ENCODE measurements at places on chromosomes 1 and 21. TPM values are rescaled to one million over a fixed set of nuclear protein-coding genes. Genes with fewer than 3 reads are reported as not detected.
A peak's percentile ranks its signal among the peaks of the same experiment; 100 is the strongest.

TFF3 gene
- 52.7 TPM for total RNA-seq

CELA2B gene
- total RNA-seq, result 18.3 TPM

DNA sequence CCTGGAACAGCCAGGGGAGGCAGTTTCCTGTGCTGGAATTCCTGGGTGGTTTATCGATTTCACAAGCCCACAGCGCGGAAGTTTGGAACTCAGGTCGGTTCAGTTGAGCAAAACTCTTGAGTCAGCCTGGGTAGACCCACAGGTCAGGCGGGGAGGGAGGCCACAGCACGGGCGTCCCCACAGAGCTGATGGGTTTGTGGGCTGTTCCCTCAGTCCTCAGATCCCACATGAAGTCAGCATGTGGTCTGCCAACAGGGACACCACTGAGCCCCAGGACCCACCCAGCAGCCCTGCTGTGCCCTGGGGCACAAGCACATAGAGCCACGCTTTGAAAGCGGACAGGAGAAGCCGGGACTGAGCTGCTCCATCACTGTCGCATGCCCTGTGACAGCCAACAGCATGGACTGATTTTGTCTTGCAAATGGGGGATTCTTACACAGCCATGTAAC is 17.4 kb downstream of the BMP8A start:
- DNase-seq, result peak; percentile 78

EXTL1 gene
- 38.7 TPM for total RNA-seq

CNIH3 gene
- 0.49 TPM for total RNA-seq

SHE gene
- not detected for total RNA-seq

DNA sequence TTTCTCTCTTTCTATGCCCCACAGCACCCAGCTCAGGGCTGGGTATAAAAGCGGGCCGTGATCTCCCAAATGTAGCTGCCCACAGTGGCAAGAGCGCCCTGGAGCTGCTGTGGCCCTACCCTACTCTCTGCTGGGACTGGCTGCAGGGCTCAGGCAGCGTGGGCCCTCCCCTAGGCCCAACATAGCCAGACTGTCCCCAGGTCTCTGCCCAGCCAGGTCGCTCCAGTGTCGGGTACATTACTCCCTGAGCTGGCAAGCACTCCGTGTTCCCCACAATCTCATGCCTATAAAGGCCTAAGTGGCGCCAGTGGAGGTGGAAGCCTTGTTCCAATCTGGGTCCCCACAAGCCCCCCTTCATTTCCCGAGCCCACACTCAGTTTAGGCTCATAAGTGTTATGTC is 66.2 kb downstream of the GLIS1 start:
- no peak for DNase-seq

- DNase-seq, result no peak
These were observed 38.0 kb upstream of the TIAM1 start for GRCh38 chr21:31382060-31382459.

LCE1E gene
- not detected for total RNA-seq

CD101 gene
- total RNA-seq, result 2.3 TPM

- no peak for DNase-seq
These were observed 137.4 kb downstream of the DYRK1A start for GRCh38 chr21:37503848-37504467.

DNA sequence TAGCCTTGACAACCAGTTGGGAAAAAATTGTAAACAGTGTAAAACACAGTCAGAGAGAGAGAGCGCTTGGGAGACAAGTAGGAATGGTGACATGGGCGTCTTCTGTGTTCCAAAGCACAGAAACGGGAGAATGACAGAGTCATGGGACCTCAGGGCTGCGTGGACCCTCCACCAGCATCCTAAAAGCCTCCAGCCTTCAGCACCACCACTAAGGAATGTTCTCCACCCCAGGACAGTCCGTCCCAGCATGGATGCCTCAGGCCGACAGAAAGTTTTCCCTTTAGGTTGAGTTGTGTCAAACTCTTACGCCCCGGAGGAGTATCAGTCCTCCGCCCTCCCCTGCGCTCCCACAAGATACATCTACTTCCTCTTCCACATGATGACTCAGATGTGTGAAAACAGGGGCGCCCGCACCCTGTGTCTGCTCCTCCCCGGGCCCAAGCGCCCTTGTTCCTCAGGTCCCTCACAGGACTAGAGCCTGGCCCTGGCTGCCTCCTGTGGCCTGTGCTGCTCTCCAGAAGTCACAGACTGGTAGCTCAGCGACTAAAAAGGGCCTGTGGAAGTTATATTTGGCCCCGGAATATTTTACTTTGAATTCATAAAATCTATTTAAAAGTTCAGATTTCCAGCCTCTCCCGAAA is 63.9 kb upstream of the EFHD2 start:
- no peak for DNase-seq

GRCh38 chr1:27576806-27577227 is 27.1 kb downstream of the AHDC1 start:
- no peak for DNase-seq

GRCh38 chr1:157993147-157993917 is at the start of gene KIRREL1:
Gene KIRREL1 (plus strand): TSS chr1:157993645. CDS start chr1:157993677, 32 bp downstream.
- peak; percentile 72 for DNase-seq

HSD17B7 gene
- 21.2 TPM for total RNA-seq

DMRTA2 gene
- 39.1 TPM for total RNA-seq

DNA sequence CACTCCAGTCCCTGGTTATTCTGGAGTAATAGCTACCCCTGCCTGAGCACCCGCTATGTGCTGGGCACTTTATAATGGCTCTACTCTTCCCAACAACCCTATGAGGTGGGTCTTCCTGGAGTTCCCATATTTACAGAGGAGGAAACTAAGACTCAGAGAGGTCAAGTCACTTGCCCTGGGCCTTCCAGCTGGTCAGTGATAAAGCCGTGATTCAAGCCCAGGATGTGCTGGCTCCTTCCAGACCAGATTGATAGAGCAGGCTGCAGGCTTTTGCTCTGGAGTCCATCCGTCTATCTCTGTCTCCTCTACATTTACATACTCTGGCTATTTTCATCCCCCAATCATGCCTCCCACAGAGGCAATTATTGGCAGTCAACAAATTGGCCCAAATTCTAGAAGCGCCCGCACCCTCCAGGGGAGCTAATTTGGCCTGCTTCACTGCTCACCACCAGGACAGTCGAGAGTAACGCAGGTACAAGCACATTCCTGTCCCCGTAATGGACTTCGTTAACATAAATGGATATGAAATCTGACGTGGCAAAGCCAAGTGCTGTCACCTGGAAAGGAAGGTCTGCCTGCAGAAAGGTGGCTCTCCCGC is 39.8 kb upstream of the SELENON start:
- DNase-seq, result no peak

GRCh38 chr1:229066591-229066990 is 204.3 kb upstream of the RAB4A start:
- no peak for DNase-seq

SPATA6 gene
- 3.0 TPM for total RNA-seq

GRCh38 chr1:10353693-10354092 is 45.2 kb upstream of the PGD start:
- no peak for DNase-seq

DNA sequence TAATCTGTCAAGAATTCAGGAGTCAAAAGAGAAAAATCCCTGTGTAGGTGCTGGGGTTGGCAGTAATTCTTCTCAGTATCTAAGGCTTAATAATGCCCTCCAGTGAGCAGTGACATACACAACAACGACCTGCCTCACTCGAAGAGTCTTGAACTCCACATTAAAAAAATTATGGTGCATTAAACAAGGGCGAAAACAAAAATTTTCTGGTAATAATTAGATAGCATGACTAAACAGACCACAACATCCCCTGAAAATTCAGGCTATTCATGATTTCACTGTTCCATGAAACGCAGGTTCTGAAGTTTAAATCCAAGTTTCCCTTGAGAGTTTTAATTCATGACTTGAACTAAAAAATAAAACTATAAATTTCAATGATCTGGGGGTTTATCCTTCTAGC is 5.1 kb downstream of the SRSF4 start:
- no peak for DNase-seq

DNA sequence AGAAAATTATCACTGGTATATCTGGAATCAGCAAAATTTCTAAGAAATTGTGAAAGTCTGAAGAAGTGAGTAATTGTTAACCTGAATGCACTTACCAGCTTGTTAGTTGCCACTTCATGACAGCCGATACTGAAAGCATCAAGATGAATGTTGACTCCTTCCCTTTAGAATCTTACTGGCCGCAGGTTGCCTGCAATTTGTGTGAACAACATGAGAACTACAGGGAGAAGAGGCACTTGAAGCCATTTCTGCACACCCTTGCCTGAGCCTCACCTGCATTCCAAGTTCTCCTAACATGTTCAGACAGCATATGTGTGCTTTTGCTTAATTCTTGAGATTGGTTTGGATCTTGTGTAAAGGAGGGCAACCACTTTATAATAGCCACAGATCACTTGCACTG is 59.2 kb upstream of the SSX2IP start:
- DNase-seq, result no peak

GOLT1A gene
- not detected for total RNA-seq

- no peak for DNase-seq
These were observed 215.8 kb downstream of the TRABD2B start for GRCh38 chr1:47781171-47781959.

DNA sequence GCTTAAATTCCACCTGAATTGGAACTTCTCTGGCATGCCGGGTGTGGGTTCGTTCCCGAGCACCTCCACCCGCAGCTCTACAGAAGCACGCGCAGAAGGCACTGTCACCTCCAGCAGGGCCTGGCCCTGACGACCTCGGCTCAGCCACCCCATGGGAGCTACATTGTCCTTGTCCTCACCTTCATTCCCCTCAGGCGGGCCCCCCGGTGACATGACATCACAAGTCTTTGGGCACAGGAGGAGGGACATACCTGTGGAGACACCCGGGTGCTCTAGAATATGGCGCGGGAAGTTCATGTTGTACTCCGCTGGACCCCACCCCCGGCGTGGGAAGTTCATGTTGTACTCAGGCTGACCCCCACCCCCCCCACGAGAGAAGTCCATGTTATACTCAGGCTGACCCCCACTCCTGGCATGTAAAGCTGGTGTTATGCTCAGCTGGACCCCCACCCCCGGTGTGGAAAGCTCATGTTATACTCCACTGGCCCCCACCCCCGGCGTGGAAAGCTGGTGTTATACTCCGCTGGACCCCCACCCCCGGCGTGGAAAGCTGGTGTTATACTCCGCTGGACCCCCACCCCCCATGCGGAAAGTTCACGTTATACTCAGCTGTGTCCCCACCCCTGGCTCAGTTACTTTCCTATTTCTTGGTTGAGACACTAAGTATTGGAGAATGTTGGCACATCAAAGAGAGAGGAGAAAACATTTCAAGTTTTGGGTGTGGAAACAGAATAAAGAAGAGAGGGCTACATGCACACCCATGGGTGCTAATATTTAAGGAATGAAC is 37.6 kb downstream of the UMODL1 start:
- DNase-seq, result no peak

- DNase-seq, result no peak
These were observed 104.0 kb upstream of the PPM1J start for GRCh38 chr1:112818990-112819689.
